CD8-positive, alpha-beta memory T cell (primary cell): ENCODE measurements at places on chromosomes 11 and 22. TPM values are rescaled to one million over a fixed set of nuclear protein-coding genes. Genes with fewer than 3 reads are reported as not detected.
A peak's percentile ranks its signal among the peaks of the same experiment; 100 is the strongest.

DNA sequence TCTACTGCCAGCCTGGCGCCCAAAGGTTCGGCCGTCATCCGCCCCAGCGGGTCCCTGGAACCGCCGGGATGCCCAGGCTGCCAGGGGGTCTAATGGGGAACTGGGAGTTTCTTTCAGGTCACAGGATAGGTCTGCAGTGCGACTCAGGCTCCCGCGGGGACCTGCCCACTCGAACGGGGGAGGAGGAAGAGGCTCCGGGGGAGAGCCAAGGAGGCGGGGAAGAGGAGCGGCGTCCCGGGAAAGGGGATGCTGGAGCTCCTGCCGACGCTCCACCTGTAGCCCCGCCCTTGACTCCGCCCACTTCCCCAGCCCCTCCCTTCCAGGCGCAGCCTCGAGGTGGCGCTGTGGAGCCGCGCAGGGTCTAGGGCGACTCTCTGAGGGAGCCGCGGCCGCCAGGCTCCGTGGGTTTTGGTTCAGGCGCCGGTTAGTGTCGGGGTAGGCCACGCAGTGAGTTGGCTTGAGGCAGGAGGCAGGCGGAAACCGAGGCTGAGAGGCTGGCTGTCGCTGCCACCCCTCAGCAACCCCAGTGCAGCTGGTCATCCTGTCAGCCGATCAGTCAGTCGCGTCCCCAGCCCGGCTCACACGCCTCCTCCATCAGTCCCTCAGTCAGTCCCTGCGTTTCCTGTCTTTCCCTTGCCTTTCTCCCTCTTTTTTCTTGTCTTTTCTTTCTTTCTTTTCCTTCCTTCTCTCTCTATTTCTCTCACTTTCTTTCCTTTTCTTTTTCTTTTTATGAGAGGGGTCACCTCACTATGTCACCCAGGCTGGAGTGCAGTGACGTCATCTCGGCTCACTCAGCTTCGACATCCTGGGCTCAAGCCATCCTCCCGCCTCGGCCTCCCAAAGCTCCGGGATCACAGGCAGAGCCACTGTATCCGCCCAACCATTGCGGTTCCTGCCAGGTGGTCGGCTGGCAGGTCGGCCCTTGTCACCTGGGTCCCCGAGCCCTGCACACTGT lies 26.4 kb downstream of the YWHAH start:
- H3K27ac ChIP-seq: no peak overlapping the region
- no peaks in the 10 kb centered on the region for H3K36me3 ChIP-seq
- DNase-seq: peak; percentile 85
- H3K4me3 ChIP-seq: peak overlapping the region; percentile 46

DNA sequence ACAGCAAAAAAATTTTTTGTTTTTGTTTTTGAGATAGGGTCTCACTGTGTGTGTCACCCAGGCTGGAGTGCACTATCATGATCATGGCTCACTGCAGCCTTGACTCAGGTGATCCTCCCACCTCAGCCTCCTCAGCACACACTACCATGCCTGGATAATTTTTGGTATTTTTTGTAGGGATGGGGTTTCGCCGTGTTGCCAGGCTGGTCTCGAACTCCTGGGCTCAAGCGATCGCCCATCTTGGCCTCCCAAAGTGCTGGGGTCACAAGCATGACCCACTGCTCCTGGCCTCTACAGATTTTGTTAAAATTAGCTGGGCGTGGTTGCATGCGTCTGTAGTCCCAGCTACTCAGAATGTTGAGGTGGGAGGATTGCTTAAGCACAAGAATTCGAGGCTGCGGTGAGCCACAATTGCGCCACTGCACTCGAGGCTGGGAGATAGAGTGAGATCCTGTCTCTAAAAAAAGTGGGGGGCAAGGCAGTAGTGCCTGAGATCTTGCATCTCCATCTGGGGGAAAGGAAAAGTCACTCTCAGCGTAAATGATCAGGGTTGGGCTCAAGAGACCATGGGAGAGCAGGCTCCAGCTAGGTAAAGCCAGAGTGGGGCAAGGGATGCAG lies 10.6 kb upstream of the DGKZ start:
- peaks cover 56% of the 10 kb centered on the region for H3K4me1 ChIP-seq
- H3K27ac ChIP-seq: no peak overlapping the region
- no peaks in the 10 kb centered on the region for H3K27me3 ChIP-seq
- no peak for DNase-seq

PTPRCAP gene
- total RNA-seq: 145 TPM

DNA sequence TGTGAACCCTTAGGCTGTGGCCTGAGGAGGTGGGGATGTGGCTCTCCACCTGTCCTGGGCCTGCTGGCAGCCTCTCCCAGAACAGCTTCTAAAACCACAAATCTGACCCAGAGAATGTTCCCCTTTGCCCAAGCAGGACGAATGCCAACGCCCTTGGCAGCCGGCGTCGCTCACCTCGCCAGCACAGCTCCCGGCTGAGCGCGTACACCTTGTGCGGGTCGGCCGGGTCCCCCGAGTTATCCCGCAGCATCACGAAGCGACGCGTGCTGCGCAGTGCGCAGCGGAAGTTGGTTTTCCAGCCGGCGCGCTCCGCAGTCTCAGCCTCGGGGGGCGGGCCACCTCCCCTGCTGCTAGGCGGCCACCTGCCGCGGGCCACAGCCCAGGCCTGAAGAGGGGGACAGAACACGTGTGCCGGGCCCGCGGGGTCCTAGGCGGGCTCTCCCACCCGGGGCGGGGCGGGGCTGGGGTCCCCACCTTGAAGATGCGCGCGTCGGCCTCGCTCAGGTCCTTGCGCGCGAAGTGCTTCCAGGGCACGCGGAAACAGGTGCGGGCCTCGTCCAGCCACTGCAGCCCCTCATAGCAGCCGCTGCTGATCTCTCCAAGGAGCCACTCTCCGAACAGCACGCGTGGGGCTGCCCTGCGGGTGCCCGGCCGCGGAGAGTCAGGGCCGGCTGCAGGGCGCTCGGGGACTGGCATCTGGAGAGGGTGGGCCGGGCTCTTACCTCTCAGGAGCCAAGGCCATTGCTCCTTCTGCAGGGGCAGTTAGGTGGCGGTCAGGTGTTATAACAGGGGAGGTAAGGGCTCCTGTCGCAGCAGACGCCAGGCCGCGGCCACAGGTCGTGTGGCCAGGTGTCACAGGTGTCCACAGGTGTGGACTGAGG lies 887 bp downstream of the IRF7 start:
- no peak for DNase-seq
- peak overlapping the region; percentile 87 for H3K27ac ChIP-seq
- H3K36me3 ChIP-seq: peaks cover 26% of the 10 kb centered on the region
- H3K4me3 ChIP-seq: peak overlapping the region; percentile 90

MLC1 gene
- 0.35 TPM for total RNA-seq

- no peaks in the 10 kb centered on the region for H3K27me3 ChIP-seq
- no peaks in the 10 kb centered on the region for H3K4me1 ChIP-seq
- peak; percentile 31 for DNase-seq
- no peaks in the 10 kb centered on the region for H3K36me3 ChIP-seq
Measured at GRCh38 chr22:38513063-38513462, 7.0 kb upstream of the DDX17 start.

- H3K36me3 ChIP-seq: peaks cover 39% of the 10 kb centered on the region
- H3K4me3 ChIP-seq: no peak overlapping the region
- no peak overlapping the region for H3K27ac ChIP-seq
- no peaks in the 10 kb centered on the region for H3K4me1 ChIP-seq
- no peaks in the 10 kb centered on the region for H3K27me3 ChIP-seq
- no peak for DNase-seq
Measured at GRCh38 chr11:48129697-48130395, 86.8 kb upstream of the OR4B1 start.

SCGB1C1 gene
- not detected for total RNA-seq

KRTAP5-7 gene
- not detected for total RNA-seq

MAPK8IP1 gene
- total RNA-seq: 0.98 TPM

CD3D gene
- total RNA-seq: 438 TPM

AGBL2 gene
- total RNA-seq: 2.9 TPM

DNA sequence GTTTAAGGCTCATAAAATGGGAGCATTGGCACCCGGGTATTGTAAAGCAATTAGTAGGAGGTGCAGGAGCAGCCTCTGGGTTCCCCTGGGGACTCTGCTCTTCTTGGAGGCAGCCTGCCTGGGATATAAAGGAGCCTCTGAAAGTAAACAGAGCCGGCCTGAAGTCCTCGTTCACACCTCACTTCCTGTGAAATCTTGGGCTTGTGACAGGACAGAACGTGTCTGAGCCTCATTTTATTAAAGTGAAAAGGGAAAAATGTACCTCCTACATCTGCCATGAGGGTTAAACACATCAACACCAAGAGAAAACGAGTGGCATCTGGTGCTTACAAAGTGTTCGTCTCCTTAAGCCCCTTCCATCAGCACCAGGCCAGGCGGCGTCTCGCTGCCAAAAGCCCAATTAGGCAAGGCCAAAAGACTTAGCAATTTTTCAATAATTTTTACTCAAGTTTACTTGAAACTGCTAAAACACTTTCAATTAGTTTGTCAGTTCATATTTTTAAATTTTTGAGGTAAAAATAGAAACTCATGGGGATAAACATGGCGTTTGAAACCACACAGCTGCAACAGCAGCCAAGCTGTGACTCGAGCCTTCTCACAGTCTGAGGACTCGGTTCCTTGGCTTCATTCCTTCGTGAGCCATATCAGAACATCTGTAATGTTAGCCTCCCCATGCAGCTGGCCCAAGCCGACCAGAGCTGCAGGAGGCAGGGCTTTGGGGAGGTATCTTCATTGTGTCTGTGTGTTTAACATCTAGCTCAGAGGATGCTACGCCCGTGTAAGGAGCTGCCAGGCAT lies 33.6 kb downstream of the MAP6 start:
- no peaks in the 10 kb centered on the region for H3K4me1 ChIP-seq
- DNase-seq: no peak
- no peaks in the 10 kb centered on the region for H3K27me3 ChIP-seq
- H3K36me3 ChIP-seq: no peaks in the 10 kb centered on the region
- H3K27ac ChIP-seq: no peak overlapping the region

HIC2 gene
- total RNA-seq: 6.8 TPM

DNA sequence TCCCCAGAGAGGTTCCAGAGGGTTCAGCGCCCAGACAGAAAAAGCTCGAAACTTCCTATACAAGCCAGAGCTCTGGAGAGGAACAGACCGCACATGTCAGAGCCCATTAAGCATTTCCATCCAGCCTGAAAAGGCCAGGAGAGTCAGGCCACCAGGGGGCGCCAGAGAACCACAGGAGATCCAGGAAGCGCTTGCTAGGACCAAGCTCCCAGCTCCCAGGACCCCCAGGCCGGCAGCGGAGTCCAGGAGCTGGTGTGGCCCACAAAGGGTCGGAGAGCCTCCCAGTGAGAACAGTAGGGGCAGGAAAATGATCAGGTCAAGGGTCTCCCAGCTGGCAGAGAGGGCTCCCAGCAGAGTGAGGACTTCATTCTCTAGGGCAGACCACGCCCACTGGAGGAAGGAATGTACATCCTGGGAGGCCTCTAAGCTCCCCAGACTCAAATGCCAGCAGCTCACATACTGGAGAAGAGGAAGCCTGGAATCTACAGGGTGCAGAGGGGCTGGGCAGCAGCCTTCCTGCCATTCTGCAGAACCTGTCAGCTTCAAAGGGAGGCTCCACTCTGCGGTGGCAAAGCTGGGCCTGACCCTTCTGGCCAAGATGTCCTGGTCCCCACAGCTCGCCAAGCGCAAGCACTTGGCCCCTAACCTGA lies 2.1 kb upstream of the MEI1 start:
- H3K4me1 ChIP-seq: peaks cover 7% of the 10 kb centered on the region
- H3K4me3 ChIP-seq: peak overlapping the region; percentile 30
- no peaks in the 10 kb centered on the region for H3K27me3 ChIP-seq

- H3K36me3 ChIP-seq: no peaks in the 10 kb centered on the region
- H3K27ac ChIP-seq: no peak overlapping the region
- no peaks in the 10 kb centered on the region for H3K27me3 ChIP-seq
- peaks cover 44% of the 10 kb centered on the region for H3K4me1 ChIP-seq
Measured at GRCh38 chr11:94932503-94932902, 40.9 kb downstream of the CWC15 start.

DNA sequence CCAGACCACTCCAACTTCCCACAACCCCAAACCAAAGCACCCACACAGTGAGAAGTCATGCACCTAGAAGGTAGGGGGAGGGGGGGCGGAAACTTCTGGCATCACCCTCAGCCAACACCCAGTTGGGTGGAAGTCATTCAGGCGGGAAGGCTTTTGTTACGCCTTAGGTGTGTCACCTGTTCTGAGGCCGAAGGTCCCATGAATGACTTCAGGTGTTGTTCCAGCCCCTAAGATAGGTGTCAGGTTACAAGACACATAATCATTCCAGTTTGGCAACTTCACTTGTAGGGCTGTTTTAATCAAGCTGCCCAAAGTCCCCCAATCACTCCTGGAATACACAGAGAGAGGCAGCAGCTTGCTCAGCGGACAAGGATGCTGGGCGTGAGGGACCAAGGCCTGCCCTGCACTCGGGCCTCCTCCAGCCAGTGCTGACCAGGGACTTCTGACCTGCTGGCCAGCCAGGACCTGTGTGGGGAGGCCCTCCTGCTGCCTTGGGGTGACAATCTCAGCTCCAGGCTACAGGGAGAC lies at the start of gene TMPRSS4:
TSS of gene TMPRSS4 (plus strand) at position 325 of the 528 bp plus-strand sequence. CDS start 225 bp downstream, outside the sequence.
- no peaks in the 10 kb centered on the region for H3K4me1 ChIP-seq
- no peaks in the 10 kb centered on the region for H3K36me3 ChIP-seq
- H3K27me3 ChIP-seq: no peaks in the 10 kb centered on the region
- no peak for DNase-seq
- H3K27ac ChIP-seq: no peak within 1 kb of the TSS
- no peak within 1 kb of the TSS for H3K4me3 ChIP-seq

MS4A4E gene
- not detected for total RNA-seq
